Fibroblast of skin of right biceps (primary cell): ENCODE measurements at places on chromosomes 4 and X.

GRCh38 chrX:10856797-10857196, 236.4 kb upstream of the MID1 start:
- no peak for DNase-seq

GRCh38 chr4:65193985-65194384, 476.3 kb downstream of the EPHA5 start:
- no peak for DNase-seq

GRCh38 chr4:30776921-30777415, 56.8 kb downstream of the PCDH7 start:
- no peak for DNase-seq

DNA sequence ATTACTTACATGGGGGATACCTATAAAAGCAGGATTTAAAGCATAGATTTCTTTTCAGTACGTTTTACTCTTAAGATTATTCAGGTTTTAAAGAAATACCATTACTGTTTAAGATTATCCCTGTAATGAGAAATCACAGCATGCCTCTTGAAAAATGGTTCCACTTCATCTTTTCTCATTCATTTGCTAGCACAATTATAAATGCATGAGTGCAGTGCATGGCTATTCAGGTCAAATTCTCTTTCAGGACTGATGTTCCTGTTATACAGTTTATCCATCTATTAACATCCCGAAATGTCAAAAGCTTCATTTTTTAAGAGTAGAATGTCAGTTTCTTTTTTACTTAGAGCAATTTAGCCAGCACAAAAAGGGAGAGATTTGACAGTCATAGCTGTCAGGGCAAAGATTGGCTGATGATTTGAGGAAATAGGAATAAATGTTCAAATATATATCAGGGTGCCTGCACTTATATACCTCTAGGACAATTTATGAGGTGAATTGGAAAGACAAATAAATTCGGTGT, 135.2 kb downstream of the ADGRL3 start:
- DNase-seq, result no peak

DNA sequence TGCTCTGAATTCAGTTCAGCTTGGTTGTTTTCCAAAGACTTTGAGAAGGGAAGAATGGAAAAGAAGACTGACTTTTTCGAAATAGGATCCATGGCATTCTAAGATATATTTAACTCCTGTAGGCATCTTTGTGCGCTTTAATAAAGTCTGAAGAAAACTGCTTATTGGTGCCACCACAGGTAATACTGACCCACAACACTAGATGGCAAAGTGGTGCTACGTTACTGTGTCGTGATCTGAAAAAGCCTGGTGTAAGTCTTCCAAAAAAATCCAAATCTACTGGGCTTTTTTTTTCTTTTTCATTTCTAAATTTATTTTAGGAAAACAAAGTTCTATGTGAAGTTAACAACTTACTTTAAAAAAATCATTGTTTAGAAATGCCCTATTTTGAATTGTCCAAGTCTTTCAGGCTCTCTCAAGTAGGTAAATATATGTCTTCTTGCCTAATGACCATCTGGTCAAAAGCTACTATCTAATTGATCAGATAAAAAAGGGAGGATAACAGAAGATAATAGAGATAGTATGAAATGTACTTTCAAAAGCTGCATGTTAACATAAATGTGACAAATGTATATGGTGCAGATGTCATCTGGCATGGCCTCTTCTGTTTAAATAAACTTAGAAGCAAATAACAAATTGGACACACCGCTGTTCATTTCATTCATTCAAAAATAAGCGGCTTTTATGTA, 47.0 kb upstream of the MID1IP1 start:
- DNase-seq, result peak; percentile 36

DNA sequence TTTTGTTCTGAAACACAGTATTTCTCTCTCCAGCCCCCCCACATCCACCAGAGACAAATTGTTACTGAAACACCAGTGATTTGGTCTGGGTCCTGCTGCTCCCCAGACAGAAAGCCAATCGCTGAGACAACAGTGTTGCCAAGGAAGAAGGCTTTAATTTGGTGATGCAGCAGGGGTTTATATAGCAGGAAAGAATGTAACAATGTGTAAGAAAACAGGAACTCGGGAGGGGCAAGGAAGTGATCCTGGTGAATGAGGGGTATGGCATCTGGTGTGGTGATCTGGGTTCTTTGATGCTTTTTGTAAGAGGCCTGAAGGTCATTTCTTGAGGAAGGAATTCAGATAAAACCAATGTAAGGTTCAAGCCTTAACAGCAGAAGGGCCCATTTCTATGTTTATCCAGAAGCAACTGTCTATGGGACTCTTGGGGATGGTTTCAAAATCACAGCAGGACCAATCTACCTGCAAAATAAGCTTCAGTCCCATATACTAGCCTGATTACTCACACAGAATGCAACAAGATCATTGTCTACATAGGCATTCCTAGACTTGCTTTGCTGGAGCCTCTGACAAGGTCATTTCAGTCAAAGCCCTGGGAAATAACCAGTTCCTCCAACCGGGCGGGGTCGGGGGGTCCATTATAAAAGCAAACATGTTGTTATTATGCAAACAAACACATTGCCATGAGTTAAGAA, 445.2 kb upstream of the ZFP42 start:
- DNase-seq, result peak; percentile 51

DNA sequence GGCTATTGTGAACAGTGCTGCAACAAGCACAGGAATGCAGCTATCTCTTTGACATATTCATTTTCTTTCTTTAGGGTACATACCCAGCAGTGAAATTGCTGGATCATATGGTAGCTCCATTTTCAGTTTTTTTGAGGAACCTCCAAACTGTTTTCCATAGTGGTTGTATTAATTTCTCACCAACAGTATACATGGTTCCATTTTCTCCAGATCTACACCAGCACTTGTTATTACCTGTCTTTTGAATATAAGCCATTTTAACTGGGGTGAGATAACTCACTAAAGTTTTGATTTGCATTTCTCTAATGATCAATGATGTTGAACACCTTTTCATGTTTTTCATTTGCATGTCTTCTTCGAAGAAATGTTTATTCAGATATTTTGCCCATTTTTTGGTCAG, 241.1 kb upstream of the AGTR2 start:
- no peak for DNase-seq

- DNase-seq, result peak; percentile 36
These were observed 21.4 kb upstream of the SCRG1 start for GRCh38 chr4:173420324-173420752.

DNA sequence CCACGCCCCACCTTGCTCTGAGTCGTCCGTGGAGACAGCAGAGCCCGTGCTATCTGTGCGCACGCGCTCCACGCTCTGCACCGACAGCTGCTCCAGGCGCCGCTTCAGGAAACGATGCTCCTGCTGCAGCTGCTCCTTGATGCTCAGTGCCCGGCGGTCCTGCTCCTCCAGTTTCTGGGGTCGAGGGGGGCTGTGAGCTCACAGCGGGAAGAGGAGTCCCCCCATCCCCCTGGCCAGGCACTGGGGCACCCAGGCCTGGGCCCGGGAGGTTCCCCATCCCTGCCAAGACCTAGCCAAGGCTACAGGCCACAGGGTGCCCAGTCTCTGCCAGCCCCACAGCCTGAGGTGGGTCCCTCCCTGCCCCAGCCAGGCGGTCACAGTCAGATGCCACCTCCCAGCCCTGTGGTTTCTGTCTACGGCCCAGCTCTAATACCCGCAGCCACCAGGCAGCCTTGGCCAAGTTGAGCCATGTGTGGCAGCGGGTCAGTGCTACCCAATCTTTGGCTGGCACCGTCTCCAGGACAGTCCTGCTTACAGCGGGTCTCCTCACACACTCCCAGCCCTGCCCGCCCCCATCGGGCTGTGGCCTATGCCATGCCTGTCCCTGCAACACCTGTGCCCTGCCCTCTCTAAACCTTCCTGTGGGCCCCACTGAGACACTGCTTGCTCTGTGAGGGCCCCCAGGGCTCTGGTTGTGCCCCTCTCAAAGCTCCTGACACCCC, 9.3 kb upstream of the HAUS3 start:
- no peak for DNase-seq

DNA sequence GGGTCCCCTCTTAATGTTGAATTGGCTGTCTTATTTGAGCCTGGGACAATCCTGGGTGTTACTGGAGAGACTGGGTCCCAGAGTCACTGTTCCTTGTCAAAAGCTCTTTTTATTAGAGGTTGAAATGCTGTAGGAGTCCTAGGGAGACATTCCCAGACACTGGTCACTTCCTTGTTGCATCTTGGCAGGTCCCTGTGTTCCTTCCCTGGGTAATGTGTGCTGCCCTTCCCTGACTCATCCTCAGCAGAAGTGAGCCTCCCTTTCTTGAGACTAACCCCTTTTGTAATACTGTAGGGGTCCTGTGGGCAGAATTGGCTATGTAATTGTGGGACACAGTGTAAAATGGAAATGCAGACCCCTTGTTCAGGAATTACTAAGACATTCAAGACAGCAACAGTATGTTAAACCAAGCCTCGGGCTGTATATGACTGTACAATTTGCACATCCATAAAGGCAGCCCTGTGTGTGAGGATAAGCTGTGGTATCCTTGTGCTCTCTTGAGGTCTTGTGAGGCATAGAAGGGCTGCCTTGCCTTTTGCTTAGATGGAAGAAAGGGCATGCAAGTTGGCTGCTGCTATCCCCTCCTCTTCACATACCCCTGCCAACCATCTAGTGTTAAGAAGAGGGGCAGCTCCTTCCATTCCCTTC, 53.5 kb downstream of the DCLK2 start:
- DNase-seq, result peak; percentile 46

- DNase-seq, result no peak
These were observed 7.0 kb downstream of the TMEM255A start for GRCh38 chrX:120304256-120304655.

- DNase-seq, result peak; percentile 56
These were observed 719.2 kb downstream of the FSTL5 start for GRCh38 chr4:161444626-161445025.
